ENCODE measurements at places on chromosomes 12 and 14.

GRCh38 chr12:67667276-67668073, 18.9 kb downstream of the DYRK2 start:
- no peak for DNase-seq

- no peak for DNase-seq
Observed at GRCh38 chr14:84087986-84088531, 1441.9 kb upstream of the FLRT2 start.

- no peak for DNase-seq
Observed at GRCh38 chr14:84785996-84786395, 743.9 kb upstream of the FLRT2 start.

DNA sequence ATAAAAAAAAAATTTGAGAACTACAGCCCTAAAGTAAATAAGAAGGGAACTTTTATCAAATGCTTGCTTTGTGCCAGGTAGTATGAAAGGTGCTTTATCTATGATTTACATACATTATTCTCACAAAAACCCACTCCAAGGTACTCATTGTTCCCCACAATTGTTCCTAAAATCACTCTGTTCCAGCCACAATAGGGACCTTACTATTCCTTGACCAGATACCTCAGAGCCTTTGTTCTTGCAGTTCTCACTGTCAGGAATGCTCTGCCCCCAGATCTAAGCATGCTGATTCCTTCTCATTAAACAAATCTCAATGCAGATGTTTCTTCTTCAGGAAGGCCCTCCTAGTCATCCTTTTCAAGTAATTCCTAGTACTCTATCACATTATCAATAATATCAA, 60.2 kb downstream of the PPP1R12A start:
- DNase-seq: no peak

GRCh38 chr14:78227248-78228077, 57.3 kb downstream of the NRXN3 start:
- DNase-seq: no peak

DNA sequence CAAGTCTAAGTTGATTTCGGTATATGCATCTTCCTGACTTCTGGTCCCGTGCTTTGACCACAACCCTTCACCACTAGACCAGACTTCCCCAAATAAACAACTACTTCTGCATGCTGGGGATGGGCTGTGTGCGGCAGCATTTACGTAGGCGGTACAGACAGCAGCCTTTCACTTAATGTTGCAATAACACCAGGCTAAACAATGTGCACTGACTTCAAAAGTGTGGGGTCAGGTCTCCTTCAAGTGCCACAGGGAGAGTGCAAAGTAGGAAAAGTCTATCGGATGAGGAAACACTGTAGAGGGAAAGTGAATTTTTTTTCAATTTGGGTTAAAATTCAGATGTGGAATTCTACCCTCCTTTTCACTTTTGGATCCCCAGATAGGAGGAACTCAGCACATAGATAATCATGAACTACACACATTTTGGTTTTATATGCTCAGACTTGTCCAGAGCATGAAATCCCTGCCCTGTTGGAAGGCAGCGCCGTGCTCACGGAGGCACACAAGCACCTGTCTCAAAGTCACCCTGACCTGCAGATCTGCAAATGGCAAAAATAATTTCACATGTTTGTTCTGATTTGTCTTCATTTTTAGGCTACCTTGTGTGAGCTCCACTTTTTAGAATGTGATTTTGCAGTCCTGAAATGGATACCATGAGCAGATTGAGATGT, 3.6 kb upstream of the FOS start:
- DNase-seq: no peak

DNA sequence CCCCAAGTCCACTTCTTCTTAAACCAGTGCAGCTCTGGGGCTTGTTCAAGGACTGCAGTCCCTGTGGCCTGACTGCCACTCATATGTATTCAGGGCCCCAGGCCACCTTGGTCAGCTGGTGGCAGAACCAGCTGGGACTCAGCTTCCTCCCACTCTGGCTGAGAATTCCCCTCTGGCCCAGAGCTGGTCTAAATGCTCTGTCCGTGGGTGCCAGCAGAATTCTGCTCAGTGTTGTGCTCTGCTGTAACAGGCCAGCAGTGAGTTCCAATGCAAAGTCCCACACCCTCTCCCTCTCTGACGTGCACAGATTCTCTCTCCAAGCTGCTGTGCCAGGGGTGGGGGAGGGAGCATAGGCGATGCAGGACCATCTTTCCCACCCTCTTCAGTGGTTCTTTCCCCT, 210.4 kb upstream of the RGS6 start:
- DNase-seq: no peak

DNA sequence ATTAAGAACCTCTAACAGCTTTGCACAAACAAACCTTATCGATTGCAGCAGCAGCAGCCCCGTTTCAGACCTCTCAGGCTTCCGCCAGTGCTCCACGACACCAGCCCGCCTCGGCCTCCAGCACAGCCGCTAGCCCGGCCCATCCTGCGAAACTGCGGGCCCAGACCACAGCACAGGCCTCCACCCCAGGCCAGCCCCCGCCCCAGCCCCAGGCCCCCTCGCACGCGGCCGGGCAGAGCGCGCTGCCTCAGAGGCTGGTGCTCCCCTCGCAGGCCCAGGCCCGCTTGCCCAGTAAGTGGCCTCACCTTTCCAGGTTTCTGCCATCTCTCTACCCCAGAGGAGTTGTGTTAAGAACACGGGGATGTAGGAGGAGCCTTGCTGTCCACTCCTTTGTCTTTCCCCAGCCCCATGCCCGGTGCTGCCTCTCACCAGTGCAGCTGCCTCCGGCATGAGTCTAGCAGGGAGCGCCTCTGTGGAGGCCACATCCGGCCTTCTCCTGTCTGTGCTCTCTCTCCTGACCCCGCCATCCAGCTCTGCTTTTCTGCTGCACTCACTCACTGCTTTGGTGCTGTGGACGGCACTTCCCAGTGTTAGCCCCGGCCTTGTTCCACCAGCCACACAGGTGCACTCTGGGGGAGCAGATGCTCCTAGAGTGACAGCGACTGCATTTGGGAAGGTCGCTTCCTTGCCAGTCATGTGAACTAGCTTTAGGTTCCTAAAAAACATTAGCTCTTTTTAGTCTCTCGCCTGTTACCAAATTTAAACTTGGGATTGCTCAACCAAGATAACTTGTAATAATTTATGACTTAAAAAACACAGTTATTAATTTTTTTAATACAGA, 71.5 kb downstream of the EP400 start:
- no peak for DNase-seq

DNA sequence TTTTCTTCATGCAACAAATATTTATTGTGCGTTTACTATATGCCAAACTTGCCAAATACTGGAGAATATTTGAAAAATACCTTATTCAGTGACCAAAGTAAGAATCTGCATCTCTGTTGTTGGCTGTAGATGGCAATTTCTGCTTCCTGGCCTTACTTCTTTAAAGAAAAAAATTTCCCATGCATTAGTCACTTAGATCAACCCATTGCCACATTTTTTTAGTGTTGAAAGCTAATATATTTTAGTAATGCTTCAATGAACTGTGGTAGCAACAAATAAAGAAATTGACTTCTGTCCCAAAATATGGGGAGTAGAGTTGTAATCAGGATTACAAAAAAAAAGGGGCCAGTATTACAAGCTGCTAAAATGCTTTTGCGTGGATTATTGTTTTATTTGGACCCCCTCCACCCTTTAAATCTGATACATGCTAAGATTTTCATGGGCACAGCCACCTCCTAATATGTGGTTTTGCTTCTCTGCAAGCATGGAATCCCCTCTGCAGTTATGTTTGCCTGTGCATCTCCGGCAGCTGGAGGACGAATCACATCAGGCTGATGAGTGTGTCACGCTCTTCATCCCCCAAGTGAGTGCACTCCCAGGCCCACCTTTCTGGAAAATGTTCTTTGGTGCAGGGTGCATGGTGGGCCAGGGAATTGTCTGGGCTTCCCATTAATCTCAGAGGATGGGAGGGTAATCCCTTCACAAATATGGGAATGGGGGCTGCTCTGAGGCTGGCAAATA, 38.1 kb upstream of the PTCSC3 start:
- DNase-seq: no peak

DNA sequence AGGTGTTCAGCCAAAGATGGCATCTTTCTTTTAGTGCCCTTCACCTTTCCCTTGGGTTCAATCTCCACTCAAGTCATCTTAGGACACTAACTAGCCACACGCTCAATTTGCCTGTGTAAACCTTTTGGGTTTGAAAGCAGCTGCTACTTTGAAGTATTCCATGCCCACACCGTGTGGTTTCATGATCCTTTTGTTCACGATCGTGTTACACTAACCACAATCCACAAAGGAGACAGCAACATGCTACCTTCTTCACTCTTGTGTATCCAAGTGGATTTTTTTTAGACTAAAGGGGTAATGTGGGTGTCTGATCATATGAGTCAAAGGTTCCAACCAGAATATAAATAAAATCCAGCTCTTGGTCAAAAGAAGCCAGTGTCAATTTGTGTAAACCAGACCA, 122.7 kb upstream of the FAR2 start:
- DNase-seq: no peak

DNA sequence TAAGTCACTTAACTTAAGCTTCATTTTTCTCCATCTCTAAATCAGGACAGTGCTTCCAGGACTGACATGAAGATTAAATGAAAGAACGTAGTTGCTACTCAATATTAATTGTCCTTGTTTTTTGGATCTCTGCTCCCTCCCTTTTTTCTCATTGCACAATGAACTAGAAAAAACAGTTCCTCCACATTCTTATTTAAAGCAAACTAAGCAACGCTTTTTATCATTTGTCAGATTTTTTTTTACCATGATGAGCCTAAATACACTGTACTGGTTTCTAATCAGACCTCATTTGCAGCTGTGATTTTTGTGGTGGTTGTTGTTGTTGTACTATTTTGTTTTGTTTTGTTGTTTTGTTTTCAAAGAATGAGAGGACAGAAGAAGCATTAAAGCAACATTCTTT, 23.2 kb upstream of the PARP11 start:
- DNase-seq: no peak

DNA sequence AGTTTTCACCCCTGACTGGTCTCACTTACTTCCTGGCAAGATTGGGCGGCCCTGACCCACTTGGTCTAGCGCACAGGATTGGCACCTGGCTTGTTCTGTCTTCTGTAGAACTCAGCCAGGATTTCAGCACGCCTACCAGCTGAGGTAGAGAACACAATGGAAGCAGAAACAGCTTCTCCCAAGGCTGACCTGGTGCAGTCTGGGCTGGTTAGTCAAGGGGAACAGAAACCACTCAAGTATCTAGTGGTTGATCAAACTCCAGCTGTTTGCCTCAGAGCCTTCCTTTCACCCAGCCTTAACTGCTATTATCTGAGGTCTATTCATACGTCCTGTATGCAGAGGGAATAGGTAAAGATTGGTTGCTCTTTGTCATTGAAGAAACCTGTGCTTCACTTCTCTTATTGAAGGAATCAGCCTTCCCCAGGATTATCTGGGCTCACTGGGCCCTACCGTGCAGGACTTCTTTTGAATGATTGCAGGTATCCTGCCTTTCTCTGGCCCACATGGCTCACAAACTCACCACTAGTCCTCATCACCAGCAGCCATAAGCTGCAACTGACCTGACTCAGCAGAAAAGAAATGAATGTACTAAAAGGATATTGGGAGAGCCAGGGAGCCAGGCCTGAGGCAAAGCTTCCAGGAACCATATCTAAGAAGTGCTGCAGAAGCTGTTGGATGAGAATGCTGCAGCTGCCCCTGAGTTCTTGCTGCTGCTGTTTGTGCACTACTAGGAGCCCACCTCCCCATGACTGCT, 2.5 kb upstream of the PLEKHD1 start:
- DNase-seq: no peak

GRCh38 chr14:80455031-80455430, 243.7 kb upstream of the DIO2 start:
- no peak for DNase-seq

- DNase-seq: no peak
Observed at GRCh38 chr14:34971381-34971780, 11.4 kb upstream of the SRP54 start.

GRCh38 chr14:76413962-76414600, 38.1 kb downstream of the ESRRB start:
- DNase-seq: no peak

DNA sequence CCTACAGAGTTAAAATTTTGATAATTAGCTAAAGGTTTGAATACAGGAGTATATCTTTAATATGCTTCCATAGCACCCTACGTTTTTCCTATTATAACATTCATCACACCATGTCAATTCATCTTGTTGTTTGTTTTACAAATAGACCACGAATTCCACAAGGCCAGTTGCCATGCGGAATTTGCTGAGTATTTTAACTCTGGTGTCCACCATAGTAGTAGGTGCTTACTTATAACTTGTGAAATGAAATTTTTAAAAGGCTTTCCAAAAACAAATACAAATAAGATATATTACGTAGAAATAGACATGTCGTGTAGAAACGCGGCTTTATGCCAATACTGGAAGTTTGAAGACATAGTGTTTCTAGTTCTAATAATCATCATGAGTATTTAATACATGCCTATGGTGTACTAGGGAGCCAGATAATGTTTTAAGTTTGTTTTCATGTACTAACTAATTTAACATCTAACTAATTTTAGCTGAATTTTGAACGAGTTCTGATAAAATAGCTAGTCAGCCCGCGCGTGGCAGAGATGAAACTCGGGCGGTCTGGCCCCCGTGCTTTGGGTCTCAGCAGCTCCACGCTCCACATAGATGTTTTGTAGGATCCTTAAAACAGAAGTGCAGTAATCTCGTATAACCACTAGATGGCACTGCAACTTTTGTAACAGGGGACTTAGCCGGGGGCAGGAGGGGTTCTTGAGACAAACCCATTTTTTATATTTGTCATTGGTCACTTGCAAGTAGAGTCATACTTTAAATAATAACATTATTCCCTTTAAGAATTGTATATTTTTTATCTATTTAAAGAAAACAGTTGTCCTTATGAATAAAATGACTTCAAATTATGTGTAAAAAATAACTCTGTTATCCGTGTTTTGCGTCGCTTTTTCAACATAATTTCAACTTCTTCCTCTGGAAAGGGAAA, 10.2 kb downstream of the CD69 start:
- peak; percentile 62 for DNase-seq

DNA sequence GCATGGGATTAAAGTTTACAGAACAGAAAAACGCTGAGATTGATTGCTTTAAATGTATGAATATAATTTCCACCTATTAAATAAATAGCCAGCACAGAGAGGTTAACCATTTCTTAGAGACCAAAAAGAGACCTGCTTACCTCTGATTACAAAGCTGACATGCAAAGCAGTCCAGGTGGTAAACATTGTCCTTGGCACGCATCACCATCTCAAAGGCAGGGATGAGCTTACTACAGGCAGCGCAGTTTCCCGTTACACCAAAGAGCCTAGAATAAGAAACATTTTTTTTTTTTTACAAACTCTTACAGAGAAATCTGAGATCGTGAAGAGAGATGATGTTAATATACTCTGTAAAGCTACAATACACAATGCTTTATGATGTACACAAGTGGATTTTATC, 45.7 kb downstream of the LMO3 start:
- DNase-seq: no peak

DNA sequence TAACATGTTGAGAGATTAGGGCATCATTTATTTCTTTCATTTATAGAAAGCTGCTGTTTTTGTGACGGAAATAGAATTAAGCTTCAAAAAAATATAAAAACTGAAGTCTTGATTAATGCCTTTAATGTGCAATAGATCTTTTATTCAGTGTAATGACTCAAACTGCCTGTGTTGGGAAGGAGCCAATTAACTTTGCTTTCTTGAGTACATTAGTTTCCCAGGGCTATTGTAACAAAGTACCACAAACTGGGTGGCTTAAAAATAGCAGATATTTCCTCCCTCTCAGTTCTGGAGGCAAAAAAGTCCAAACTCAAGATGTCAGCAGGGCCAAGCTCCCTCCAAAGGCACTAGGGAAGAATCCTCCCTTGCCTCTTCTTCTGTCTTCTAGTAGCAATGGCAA, 36.6 kb downstream of the EID3 start:
- no peak for DNase-seq

- no peak for DNase-seq
Observed at GRCh38 chr14:99094901-99095300, 177.1 kb downstream of the BCL11B start.

- DNase-seq: no peak
Observed at GRCh38 chr14:61174441-61174891, 106.7 kb downstream of the TMEM30B start.

All from stimulated activated CD4-positive, alpha-beta T cell treated with anti-CD3 and anti-CD28 coated beads, Interleukin-2, amount 100 ng/mL, for 4 hours (primary cell).